AML-193 (cell line): ENCODE measurements at places on chromosomes 5 and 9.

- no peak for DNase-seq
Measured at GRCh38 chr5:14502294-14502690, 79.3 kb upstream of the OTULINL start.

- DNase-seq, result no peak
Measured at GRCh38 chr9:134168757-134169550, 4.6 kb upstream of the RNU6ATAC start.

DNA sequence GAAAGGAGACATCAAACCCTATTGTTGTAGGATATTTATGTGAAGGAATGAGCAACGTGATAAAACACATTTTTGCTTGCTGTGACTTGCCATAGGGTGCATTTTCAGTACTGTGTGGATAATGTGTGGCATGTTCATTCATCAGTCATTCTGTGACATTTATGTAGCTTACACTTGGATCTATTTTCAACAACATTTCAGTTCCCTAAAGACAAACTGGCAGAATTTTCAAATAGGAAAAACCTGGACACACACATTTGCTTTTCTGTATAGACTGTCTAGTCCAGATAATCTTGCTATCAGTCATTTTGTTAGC, 127.7 kb downstream of the TMC1 start:
- DNase-seq, result no peak

- no peak for DNase-seq
Measured at GRCh38 chr5:355958-356357, 34.4 kb downstream of the AHRR start.

DNA sequence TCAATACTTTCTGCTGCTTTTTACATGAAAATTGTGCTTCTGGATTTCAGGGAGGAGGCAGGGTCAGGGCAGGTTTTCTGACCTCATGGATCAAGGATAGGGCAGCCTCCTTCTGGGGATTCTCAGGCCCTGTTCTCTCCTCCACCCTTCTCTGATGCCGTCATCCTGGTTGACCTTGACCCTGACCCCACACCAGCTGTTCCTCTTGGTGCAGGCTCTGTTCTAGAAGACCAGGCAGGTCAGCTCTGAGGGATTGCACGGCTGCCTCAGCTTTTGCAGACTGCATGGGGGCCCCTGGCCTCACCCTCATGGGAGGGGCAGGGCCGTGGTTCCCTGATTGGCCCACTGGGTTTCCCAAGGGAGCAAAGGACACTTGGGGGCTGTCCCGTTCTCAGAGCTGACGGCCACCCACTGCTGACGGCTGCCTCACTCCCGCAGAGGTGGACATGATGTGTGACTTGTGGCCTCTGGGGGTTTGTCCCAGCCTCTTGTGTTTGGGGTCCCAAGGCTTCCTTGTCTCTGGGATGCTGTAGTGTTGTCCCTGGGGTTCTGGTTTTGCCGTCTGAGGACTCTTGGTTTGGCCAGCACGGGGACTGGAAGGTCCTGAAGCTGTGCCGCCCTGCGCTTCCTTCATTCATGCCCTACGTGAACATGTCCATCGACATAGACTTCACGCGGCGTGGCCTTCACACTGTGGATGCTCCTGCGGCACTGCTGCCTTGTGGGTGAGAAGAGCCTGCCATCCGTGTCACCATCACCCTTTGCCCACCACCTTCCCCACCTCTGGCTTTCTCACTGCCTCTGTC, 34.5 kb downstream of the CEP72 start:
- no peak for DNase-seq

- DNase-seq, result no peak
Measured at GRCh38 chr5:158381614-158382160, 522.7 kb upstream of the CLINT1 start.

DNA sequence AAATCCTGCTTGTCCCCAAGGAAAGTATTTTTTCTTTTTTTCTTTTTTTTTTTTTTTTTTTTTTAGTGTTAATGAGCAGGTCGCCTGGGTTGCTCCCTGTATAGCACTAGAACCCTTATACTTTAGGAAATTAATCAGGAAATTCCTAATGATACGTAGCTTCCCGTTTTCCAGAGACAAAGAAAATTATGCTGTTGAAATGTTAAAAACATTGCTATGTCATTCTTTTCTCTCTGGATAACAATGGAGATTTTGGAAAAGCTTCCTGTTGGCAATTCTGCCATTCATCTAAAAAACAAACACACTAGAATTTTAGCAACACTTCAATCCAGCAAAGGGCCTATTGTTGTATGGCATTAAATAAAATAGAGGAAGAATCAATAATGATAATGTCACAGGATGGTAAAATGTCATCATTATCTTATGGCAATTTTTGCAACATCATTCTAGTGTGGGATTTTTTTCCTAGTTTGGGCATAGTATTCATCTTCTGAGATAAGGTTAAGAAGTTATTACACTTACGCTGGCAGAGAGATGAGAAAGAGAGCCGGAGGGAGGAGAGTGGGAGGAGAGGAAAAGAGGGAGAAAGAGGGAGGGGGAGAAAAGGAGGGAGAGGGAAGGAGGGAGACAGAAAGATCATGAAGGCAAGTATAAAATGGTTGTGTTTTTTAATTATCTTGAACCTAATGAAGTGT, 315.8 kb upstream of the PDE4D start:
- DNase-seq, result no peak

DNA sequence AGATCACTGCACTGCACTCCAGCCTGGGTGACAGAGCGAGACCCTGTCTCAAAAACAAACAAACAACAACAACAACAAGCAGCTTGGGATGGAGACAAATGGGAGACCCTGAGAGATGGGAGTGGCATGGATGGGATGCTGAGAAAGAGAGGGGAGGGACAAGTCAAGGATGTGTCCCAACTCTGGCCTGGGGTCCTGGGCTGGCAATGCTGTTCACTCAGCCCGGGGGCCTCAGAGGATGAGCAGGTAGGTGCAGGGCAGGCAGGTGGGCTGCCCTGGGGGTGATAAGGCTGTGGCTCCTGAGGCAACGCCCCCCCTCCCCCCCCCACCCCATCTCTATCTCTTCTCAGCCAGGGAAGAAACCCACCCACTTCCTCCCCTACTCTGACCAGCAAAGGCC, 123.0 kb downstream of the LHX2 start:
- no peak for DNase-seq

- peak; percentile 91 for DNase-seq
Measured at GRCh38 chr5:73859696-73860095, 233.7 kb downstream of the ARHGEF28 start.

- DNase-seq, result no peak
Measured at GRCh38 chr9:121566481-121567465, 67.1 kb upstream of the GGTA1 start.

DNA sequence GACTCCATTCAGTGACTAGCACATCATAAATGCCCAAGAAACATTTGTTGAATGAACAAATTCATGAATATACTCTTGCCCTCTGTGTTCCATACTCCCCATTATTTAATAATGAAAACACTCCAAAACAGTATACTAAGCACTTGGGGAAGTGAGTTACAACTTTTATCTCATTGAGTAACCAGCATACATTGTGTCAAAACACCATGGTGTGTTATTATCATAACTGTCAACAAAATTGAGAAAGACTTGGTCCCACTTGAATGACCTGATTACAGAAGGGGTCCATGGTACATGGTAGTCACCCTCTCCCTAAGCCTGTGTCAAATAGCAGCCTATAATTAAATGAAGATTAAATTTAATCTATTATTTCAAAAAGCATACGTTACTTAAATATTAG, 16.2 kb downstream of the ANKH start:
- no peak for DNase-seq

- DNase-seq, result no peak
Measured at GRCh38 chr9:96075111-96075510, 199.6 kb downstream of the ERCC6L2 start.

DNA sequence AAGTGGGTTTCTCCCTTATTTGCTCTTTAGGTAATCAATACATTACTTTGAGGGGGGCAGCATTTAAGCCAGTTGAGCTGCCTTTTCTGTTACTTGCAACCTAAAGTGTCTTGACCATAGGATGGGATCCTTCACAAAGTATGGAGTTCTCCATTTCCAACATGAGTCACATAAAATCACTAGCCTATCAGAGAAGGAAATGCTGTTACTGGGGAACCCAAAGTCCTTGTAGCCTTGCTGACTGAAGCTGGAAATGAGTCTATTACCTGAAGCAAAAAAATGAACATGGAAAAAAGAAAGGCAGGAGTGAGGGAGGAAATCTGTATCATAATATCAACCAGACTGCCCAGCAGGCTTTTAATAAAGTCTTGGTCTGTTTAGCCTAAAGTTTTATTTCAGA, 42.8 kb upstream of the SLIT3 start:
- DNase-seq, result no peak

GRCh38 chr5:143041461-143041860, 271.3 kb downstream of the ARHGAP26 start:
- no peak for DNase-seq

- no peak for DNase-seq
Measured at GRCh38 chr5:124677374-124678351, 68.8 kb downstream of the ZNF608 start.

GRCh38 chr5:85140471-85140870, 755.8 kb upstream of the EDIL3 start:
- DNase-seq, result no peak

- no peak for DNase-seq
Measured at GRCh38 chr9:16132513-16132912, 579.7 kb downstream of the CCDC171 start.

DNA sequence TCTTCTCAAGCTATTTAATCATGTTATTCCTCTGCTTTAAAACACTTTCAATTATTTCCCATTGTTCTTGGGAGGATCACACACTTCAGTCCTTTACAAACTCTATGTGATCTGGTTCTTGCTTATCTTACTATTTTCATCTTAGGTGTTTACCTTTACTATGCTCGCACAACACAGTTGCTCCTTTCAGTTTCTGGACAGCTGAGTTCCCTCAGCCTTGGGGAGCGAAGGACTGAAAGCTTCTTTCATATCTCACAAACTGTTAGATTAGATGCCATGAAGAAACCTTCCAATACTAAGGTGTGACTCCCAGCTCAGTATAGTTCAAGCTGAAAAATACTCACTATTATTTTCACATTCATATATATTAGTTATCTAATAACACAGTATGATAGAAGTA, 117.9 kb downstream of the CDC42SE2 start:
- DNase-seq, result no peak

GRCh38 chr5:17679597-17680203, 45.4 kb downstream of the TAF11L14 start:
- DNase-seq, result no peak

- DNase-seq, result no peak
Measured at GRCh38 chr9:130172858-130173665, 858 bp downstream of the NCS1 start.

DNA sequence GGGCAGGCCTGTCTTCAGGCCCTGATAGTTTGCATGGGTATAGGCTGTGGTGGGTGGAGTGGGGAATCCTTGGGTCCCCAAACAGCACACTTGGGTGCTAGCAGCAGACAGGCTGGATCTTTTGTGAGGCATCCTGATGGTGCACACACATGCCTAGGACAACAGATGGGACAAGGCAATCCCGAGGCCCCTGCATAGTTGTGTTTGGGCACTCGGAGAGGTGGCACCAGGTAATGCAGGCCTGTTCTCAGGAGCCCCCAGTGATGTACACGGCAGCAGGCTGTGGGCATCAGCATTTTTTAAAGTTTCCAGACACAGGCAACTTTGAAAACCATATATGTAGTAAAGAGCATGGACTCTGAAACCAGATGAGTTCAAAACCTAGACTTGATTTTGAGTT, 65.4 kb downstream of the EPB41L4A start:
- no peak for DNase-seq

DNA sequence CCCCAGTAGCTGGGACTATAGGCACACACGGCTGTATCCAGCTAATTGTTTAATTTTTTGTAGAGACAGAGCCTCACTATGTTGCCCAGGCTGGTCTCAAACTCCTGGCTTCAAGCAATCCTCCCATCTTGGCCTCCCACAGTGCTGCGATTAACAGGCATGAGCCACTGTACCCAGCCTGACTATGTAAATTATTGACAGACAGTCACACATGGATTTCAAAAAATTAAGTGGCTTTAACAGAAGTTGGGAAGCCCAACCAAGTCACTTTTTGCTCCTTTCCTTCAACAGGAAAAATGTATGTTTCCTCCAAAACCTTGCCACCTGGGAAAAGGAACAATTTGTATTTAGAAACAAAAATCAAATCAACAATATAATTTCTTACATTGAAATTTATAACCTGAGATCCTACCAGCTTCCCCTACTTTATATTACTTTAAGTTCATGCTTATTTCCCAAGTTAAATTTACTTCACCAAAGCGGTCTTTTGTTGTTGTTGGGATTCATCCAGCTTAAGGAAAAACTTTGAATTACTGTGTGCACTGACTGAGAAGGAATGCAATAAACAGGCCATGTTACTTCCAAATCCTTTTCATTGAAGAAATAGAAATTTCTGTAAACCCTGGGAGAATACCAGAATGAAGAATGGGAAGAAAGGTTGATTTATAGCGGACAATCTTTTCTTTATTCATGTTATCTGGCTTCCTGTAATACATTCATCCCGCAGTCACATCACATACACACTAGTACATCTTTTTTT, 8.6 kb downstream of the PCA3 start:
- no peak for DNase-seq

DNA sequence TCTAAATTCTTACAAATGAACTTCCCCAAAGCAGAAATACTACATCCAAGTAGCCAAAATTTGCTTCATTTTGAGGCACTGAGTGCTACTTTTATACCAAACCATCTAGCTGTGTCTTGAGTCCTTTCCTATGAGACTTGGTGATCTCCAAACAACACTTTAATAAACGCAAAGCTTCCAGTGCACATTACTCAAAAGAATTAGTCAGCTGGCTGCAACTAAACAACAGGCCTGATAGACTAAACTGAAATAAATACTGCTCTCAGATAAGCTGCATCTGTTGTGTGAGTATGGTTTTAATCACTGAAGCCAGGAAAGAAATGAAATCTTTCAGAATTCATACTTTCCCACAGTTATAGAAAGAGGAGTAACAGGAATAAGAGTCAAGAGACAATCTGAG, 80.3 kb downstream of the VCAN start:
- DNase-seq, result no peak

- DNase-seq, result no peak
Measured at GRCh38 chr5:30287890-30288289, 905.6 kb upstream of the CDH6 start.

GRCh38 chr5:117800261-117800660, 1188.1 kb downstream of the DTWD2 start:
- no peak for DNase-seq

DNA sequence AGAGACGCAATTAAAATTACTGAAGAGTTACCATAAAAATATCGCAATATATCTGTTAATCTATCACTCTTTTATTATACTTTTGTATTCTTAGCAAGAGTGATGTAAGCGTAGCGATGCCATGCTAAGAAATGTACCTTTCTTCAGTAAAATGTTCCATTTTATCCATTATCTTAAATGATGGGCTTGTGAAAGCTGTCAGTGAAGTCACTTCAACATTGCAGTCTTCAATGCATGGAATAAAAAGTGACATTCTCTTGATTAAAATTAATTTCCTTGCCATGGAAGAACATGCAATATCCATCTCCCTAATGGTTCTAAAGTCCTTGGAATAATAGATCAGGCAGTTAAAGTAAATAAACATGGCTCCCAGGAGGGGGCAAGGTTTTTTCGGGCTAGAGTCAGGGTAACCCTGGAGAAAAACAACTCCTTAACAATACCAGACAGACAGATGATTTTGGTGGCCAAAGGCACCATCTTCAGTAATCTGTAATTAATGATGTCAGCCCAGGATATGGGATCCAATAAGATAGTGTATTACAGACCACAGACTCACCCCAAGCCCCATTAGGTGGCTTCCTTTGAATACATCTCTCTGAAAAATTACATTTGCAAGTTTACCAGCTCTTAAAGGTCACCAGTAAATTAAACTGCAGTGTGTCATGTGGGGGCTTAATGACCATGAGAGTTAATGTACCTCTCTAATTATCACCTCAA, 677.1 kb downstream of the DTWD2 start:
- DNase-seq, result no peak

GRCh38 chr9:134554373-134555093, 87.1 kb upstream of the COL5A1 start:
- DNase-seq, result no peak
